ENCODE measurements at places on chromosomes 11 and 22. TPM values are rescaled to one million over a fixed set of nuclear protein-coding genes. Genes with fewer than 3 reads are reported as not detected.

L3MBTL2 gene
- polyA plus RNA-seq: 7.2 TPM

XPNPEP3 gene
- 6.2 TPM for polyA plus RNA-seq

MISFA gene
- 3.7 TPM for polyA plus RNA-seq

MS4A3 gene
- not detected for polyA plus RNA-seq

P2RX6 gene
- 0.77 TPM for polyA plus RNA-seq

TLCD5 gene
- 1.1 TPM for polyA plus RNA-seq

GALR3 gene
- not detected for polyA plus RNA-seq

SPDYC gene
- polyA plus RNA-seq: not detected

All from sigmoid colon (tissue), 7 donors.